ENCODE measurements at places on chromosomes 7 and 10.

DNA sequence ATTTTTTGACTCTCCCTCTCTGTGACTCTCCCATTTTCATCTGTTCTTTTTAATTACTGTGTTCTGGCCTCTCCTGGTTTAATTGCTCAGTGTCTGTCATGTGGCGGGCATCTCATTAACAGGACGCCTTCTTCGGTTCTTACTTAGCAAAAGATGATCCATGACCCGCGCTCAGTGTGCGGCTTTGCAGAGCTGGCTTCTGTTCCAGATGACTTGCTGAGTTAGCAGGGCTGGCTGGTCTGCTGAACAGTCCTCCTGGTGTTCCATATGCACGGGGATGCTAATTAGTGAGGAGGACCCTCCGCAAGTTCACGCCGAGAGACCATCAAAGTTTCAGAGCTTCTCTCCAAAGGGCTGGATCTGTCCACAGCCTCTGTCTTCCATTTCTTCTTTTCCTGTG, 258.6 kb upstream of the MKI67 start:
- no peak for DNase-seq

DNA sequence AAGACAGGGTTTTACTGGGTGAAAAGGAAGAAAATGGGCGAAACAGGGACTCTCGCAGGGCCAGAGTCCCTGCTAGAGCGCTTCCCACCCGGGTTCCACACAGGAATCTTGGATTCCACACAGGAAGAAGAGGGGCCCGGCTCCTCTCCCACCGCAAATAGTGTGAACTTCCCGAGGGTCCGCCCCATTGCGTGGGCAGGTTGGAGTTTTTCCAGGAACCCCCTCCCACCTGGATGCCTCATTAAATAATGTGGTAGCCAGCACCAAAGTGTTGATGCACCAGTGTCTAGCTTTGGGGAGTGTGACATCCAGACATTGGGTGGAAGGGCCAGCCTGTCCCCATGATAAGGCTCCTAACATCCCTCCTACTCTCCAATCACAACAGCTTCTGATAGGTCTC, 330.3 kb upstream of the ZNF32 start:
- DNase-seq: no peak

DNA sequence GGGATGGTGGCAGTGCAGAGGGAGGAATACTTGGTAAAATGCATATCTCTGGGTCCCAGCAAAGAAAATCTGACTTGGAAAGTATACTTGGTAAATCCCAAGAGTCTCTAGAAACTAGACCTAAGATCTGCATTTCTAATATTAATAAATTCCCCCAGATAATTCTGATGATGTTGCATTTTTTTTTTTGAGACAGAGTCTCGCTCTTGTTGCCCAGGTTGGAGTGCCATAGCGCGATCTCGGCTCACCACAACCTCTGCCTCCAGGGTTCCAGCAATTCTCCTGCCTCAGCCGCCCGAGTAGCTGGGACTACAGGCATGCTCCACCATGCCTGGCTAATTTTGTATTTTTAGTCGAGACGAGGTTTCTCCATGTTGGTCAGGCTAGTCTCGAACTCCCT, 97.9 kb upstream of the ANK3 start:
- DNase-seq: no peak

DNA sequence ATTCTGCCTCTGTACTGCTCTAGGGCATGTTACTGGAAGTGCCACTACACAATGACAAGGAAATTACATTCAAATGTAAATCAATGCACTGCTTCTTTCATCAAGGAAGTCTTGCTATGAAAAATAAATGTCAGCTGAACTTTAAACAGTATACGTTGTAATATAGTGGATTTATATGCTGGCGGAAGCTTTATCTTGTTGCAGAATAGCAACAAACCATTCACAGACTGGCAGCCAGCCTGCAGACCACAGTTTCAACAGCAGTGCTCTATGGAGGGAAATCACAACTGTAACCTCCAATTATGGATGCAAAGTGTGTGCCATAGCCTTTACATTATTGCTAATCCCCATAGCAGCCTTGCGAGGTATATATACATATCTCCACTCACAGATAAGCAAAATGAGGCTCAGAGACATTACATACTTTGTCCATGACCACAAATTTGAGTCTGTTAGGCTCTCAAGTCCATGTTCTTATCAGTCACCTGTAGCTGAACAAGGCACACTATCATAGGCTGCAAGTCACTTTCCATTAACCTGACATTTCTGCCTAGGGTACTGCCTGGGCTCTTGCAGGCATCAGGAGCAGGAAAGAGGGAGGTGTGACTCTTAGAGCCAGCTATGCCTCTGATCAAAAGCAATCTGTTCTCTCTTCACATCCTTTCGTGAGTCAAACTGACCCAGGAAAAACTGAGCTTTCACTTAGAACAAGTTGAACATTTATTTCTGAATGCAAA, 22.6 kb downstream of the COL28A1 start:
- no peak for DNase-seq

GRCh38 chr7:90579181-90579688, 16.9 kb upstream of the CDK14 start:
- no peak for DNase-seq

DNA sequence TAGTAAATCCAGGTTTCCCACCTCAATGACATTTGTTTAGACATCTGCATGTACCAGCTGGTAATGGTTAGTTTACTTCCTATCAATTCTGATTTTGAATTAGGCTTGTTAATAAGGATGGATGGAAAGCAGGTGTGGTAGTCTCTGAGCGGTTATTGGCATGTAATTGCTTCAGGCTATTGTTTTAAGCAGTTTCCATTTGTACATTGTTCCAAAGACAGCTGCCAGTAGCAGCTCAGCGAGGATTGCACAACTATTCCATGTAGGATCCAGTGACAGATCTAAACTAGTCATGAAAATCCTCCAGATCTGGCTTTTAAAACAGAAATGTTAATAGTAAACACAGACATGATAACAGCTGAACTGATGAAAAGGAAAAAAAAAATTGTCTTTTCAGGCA, 436.0 kb upstream of the ADARB2 start:
- DNase-seq: no peak

DNA sequence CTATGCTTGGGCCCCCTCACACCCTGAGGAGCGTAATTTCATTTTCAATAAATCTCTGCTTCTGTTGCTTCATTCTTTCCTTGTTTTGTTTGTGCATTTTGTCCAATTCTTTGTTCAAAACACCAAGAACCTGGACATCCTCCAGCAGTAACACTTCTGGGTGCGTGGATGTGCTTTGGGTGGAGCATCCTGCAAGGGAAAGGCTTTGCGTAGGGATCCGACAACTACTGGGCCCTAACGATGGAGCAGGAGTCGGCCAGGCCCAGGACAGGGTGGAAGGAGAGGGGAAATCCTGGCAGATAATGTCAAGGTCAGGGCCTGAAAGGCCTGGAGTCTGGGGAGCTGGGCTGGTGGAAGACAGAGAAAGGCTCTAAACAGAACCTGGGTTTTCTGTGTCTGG, 231.8 kb downstream of the ADAM12 start:
- no peak for DNase-seq

- no peak for DNase-seq
These were observed 315.5 kb downstream of the MAGI2 start for GRCh38 chr7:79137942-79138341.

DNA sequence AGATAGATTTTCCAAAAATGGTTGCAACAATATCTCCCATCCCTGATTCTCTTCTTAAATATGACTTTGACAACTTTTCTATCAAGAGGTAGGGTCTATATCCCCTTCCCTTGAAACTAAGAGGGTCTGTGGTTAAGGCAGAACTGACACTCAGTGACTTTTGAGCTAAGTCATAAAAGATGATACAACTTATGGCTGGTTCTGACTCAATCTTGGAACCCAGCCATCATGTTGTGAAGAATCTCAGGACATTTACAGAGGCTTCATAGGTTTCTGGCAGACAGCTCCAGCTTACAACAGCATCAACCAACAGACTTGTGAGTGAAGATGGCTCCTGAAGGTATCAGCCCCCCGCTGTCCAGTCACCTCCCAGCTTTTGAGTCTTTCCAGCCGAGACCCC, 203.5 kb downstream of the RNLS start:
- no peak for DNase-seq

DNA sequence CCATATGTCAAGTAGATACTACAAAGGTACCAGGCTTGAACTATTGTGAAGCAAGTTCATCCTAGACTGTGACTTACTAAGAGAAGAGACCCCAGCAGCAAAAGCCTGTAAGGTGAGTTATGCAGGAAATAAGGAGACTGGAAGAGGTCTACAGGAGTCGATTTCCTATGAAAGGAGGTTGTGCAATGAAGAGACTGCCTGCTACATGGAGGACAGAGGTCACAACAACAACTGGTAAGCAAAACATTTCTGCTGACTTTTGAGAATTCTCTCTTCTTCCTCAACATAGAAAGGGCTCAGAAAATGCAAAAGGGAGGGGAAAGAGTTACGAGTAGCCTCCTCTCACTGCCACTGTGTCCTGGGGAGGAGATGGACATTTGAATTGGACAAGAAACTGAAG, 42.4 kb downstream of the PDK4 start:
- no peak for DNase-seq

DNA sequence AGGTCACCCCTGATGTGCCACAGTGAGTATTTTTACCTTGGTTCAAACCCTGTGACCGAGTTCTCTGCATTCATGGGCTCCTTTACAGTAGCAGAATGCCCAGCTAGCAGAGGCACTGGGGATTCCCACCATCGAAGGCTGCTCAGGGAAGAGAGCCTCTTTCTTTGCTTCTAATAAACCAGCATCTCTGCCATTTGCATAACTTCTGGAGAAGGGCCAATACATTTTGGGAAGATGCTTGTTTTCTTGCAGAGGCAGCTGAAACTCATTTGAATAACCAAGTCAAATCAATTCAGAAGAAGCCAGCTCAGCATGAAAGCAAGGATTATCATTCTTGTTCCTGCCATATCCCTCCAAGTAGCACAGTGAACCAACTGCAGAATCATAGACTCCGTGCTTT, 82.9 kb upstream of the WDR11 start:
- no peak for DNase-seq

DNA sequence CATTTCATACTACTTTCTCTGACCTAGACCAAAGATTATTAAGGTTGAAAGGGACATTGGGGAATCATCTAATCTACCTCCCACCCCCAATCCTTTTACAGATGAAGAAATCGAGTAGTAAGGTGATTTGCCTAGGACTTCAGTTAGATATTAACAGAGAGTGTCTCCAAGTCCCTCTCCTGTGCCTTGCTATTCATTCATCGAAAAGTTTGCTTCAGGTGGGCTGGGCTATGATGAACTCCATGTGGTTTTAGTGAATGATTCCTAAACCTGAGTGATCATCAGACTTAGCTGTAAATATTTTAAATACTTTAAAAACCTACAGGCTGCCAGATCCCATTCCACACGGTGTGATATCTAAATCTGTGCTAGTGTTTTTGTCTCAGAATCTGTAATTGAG, 259.4 kb upstream of the SORCS1 start:
- DNase-seq: no peak

GRCh38 chr10:130049987-130050386, 60.6 kb downstream of the C10orf143 start:
- no peak for DNase-seq

GRCh38 chr10:110307805-110308204, 3.1 kb upstream of the SMNDC1 start:
- no peak for DNase-seq

- DNase-seq: no peak
These were observed 164.1 kb downstream of the EBF3 start for GRCh38 chr10:129799942-129800341.

DNA sequence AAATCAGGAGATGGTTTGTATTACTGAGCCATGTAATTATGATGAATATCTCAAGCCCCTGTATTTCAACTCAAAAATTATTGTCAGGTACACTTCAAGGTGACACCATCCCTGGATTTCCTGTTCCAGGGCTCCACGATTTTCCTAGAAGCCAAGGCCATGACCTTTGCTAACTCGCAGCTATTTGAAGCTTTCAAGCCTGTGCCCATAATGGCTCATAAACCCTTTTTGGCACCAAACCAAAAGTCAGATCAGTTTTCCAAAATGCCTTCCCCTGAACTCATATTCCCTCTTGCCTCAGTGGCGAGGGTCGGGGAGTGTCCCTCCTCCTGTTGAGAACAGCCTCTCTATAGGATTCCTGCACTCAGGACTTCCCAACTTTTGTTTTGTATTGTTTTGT, 70.8 kb downstream of the HIP1 start:
- DNase-seq: no peak

- no peak for DNase-seq
These were observed 63.3 kb upstream of the JAZF1 start for GRCh38 chr7:28243861-28244260.

DNA sequence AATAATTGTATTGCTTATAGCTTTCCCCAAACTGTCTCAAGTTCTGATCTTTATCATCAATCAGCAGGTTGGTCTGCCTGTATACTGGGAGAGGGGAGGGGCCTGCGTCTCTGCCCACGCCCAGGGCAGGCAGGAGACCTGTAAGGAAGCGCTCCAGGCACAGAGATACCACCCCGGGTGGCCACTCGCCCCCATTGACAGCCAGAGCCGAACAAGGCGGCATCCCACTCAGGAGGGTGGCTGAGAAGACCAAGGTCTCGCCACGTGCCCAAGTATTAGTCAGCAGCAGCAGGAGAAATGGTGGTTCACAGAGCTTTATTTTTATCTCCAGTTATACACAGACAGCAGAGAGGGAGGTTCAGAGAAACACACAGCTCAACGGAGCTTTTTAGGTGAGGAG, 7.2 kb downstream of the STK32C start:
- no peak for DNase-seq

GRCh38 chr10:43094085-43094484, 17.2 kb downstream of the RET start:
- DNase-seq: no peak

GRCh38 chr10:76649723-76650127, 987.9 kb downstream of the KCNMA1 start:
- DNase-seq: no peak

DNA sequence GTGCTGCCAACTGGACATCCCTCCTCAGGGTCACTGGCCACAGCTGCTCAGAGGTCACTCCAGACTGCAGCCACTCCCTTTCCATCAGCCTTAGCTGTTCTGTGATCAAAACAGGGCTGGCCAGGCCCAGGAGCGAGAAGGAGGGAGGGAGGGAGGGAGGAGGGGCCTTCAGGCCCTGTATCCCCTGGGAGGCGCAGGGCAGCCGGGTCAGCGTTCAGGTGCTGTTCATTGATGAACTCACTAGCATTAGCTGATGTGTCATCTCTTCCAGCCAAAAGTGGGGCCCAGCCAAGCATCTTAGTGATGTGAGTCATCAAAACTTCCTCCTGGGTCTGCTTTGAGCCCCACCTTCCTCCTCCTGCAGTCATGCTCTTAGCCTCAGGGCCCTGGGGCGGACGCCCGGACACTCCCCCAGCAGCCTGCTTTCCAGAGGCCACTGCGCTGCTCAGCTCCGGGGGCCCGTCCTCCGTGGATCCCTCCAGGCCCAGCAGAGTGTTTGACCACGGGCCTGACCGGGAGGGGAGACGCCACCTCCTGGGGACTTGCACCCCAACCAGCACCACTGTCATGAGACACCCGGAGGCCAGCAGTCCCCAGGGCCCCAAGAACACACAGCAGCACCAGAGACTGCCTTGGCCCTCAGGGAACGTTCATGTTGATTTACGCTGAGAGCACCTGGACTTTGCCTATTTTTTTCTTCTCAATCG, 149.2 kb downstream of the PRKAG2 start:
- peak; percentile 19 for DNase-seq

GRCh38 chr7:29505931-29506330, 57.7 kb upstream of the PRR15 start:
- no peak for DNase-seq

All from activated T-helper 9 cell treated with anti-CD3 and anti-CD28 coated beads, Interleukin-2, amount 50 U/mL, for 16 hours (primary cell).